ENCODE measurements at places on chromosomes 1 and 21.

GRCh38 chr1:14377386-14377785, 221.1 kb upstream of the KAZN start:
- DNase-seq: no peak

GRCh38 chr1:33391343-33392078, 39.4 kb downstream of the PHC2 start:
- no peak for DNase-seq

- DNase-seq: no peak
Observed at GRCh38 chr1:160397651-160398050, 2.7 kb upstream of the VANGL2 start.

GRCh38 chr1:154748405-154748775, 121.7 kb downstream of the KCNN3 start:
- DNase-seq: no peak

GRCh38 chr1:167227934-167228378, 7.3 kb downstream of the POU2F1 start:
- DNase-seq: no peak

DNA sequence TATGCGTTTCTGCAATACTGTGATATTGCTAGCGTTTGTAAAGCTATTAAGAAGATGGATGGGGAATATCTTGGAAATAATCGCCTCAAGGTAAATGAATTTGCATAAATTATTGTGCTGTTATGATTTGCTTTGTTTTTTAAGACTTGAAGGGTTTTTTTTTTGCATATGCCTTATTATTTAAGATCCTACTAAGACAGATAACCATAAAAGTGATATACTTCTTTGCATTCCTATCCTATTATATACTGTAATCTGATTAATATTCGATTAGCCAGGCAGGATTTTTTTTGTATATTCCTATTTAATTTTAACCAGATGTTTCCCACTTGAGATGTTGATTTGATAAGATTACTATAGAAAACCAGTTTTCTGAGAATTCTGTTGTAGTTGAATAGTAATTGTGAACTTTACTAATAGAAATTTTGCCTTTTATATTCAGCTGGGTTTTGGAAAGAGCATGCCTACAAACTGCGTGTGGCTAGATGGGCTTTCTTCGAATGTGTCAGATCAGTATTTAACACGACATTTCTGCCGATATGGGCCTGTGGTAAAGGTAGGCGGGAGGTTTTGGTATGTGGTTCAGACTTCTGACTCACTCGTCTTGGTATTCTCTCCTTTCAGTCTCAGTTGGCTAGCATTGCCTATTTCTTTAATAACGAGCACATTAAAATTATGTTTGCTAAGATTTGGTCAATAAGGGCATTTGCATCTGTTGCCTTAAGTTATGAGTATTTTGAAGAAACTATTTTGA, 56.8 kb downstream of the ZBTB17 start:
- DNase-seq: no peak

GRCh38 chr1:246705368-246705767, 18.8 kb upstream of the SCCPDH start:
- DNase-seq: no peak

- DNase-seq: peak; percentile 39
Observed at GRCh38 chr1:64861611-64862010, 104.7 kb downstream of the JAK1 start.

- DNase-seq: no peak
Observed at GRCh38 chr1:9167638-9168037, 38.7 kb upstream of the GPR157 start.

- no peak for DNase-seq
Observed at GRCh38 chr1:162548170-162548569, 13.4 kb upstream of the UAP1 start.

- DNase-seq: peak; percentile 16
Observed at GRCh38 chr1:181659321-181659957, 176.1 kb downstream of the CACNA1E start.

- DNase-seq: peak; percentile 71
Observed at GRCh38 chr1:94727846-94728715, 92.1 kb upstream of the SLC44A3 start.

DNA sequence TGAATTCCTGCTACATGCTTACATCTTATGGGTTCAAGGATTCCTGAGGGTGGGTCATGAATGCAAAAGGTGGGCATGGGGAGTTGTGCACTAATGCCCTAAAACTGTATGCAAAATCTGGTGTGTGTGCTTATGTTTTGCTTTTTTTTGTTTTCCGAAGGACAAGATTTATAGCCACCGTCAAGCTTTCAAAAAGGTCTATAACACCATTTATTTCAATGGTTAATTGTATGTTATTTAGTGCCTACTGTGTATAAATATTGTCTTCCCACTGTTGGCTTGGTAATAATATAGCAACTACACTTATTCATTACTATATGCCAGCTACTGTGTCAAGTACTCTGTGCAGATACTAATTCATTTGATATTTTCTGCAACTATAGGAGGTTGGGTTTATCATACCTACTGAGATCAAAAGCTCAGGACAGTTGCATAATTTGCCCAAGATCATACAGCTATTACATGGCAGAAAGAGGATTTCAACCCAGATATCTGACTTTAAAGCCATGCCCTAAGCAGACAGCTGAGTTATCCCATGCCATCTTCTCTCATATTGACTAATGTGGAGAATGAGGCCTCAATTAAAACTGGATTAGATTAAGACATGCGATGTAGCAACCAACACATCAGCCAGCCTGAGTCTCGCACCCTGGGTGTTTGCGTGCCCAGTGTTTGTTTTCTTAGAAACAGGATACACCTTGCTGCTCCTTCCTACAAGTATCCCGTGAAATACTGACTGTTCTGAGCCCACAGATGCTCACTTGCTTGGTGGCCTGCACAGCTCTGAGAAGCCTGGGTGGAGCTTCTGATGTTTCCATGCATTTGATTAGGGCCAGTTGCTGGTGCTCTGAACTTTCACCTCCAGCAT, 34.6 kb downstream of the GADD45A start:
- DNase-seq: peak; percentile 89

DNA sequence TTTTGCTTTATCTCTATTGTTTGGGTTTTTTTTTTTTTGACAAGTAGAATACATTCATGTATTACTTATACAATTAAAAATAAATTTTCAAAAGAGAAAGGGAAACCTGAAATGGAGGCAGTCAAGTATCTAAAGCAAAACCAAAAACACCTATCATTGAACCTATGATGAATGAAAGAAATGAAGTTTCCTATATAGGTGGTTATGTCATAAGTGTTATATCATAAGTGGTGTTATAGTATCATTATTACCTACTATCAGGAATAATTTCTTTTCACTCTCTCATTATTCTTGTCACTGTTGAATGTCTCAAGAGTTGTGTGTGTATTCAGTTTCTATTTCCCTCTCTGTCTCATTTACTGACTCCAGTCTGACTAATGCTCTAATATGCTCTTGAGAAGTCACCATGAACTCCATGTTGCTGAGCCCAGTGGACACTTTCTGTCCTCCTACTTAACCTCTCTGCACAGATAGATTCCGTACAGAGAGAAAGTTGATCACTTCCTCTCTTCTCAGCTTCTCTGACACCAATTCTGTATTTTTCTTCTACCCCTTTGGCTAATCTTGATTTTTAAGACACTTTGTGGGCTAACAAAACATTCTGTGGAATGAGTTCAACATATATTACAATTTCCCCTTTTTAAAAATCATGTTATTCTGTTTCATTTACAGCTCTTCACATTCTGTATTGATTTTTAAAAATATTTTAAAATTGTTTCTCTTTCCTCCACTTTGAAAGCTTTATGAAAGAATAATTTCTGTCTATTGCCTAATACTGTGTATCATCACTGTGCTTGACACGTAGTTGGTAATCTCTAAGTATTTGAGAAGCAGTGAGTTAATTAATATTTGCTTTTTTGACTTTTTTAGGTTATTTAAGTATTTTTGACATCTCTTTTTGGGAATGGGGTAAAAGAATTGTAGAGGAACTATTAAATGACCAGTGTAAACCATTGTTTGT, 50.1 kb downstream of the RASAL2 start:
- no peak for DNase-seq

GRCh38 chr1:176919386-176920378, 244.8 kb downstream of the ASTN1 start:
- no peak for DNase-seq

DNA sequence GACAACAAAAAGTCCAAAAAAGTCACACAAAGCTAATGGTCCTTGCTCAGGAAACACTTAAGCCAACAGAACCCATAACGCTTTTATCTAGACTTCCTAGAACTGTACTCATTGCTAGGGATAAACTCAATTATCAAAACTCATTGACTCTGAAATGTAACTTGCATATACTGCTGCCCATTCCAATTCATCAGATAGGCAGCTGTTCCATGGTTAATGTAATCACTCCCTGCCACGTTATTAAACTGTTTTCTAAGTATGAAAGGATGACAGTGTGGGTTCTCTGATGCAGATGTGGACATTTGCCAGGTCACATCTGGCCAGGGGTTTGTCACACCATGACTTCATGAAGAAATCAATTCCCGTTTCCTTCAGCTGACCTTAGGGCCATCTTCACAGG, 30.3 kb upstream of the DNAJC11 start:
- DNase-seq: no peak

DNA sequence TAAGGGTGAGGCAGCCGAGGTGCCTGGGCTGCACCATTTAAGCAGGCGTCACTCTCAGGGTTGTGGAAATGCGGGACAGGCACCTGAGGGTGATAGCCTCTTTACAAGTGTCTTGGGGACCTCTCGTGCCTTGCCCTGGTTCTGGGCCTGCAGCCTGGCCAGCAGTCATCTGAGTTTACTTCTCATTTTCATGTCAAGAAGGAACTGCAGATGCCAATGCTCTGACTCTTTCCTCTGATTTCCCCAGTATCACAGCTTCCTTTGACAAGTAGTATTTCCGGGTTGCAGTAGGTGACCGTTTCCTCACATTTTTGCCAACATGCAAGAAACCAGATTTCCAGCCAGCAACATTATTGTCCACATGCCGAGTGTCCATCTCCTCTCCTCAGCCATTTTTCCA, 286.9 kb downstream of the DISC1 start:
- peak; percentile 35 for DNase-seq

- DNase-seq: no peak
Observed at GRCh38 chr1:19625291-19625937, 18.7 kb upstream of the NBL1 start.

Data from dermis blood vessel endothelial cell (primary cell).